ENCODE measurements at places on chromosomes 5 and 9.
A peak's percentile ranks its signal among the peaks of the same experiment; 100 is the strongest.

DNA sequence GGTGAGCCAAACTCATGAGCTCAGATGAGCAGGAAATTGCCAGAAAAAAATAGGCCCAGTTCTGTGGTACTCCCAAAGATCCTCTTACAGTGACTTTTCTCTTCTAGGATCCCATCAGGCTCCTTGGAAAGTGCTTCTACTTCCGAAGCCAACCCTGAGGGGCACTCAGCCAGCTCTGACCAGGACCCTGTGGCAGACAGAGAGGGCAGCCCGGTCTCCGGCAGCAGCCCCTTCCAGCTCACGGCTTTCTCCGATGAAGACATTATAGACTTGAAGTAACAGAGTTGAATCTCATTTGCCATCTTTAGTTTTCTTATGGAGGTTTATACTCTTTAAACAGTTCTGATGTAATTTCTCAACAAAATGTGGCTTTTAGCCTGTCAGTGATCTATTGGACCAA lies 4.0 kb upstream of the SLC2A8 start:
- DNase-seq: no peak

- DNase-seq: no peak
Observed at GRCh38 chr5:16863469-16863946, 72.6 kb downstream of the MYO10 start.

DNA sequence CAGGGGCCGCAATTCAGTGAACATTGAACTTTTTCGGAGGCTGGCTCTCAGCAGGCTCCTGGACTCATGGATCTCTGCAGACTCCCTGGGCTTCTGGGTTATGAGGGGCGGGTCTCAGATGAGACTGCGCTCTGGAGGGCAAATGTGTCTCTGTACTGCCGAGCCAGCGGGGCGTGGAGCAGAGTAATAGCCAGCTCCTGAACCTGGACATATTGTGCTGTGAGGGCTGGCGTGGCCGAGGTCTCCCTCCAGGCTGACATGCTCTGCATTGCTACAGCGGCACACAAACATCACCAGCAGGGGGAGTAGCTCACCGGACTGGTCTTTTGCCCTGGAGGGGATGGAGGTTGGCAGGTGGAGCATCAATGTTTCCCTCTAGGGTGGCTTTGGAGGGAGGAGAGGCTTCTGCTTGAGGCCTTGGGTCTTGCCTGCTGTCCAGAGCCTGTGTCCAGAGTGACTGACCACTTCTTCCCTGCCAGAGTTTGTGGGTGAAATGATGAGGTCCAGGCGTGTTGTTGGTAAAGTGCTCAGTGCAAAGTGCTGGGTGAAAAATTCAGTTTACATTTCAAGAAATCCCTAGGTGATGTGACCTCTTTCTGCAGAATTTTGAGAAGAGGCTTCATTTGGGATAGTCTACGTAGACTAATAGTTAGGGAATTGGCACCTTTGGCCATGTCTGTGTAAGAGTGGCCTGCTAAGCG lies 10.9 kb upstream of the GADD45G start:
- DNase-seq: peak; percentile 58

DNA sequence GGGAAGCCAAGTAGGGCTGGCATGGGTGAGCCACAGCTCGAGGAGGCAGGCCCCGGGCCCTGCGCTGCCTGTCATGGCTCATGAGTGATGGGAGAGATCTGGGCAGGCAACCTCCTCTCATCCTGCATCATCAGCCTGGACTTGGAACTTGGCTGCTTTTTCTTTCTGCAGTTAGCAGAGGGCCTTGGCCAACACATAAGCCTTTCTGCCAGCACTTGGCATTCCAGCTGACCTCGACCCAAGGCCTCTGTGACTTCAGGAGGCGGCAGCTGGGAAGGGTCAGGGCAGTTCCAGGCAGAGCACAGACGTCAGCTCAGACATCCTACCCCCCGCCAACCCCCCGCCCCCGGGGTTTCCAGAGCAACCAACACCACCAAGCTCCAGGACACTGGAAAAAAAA lies 7.6 kb downstream of the S1PR3 start:
- no peak for DNase-seq

All from NT2/D1 (cell line).